Hematopoietic multipotent progenitor cell treated with erythropoietin and hydrocortisone succinate and interleukin-3 and kit ligand, for 6 days (in vitro differentiated cells): ENCODE measurements at places on chromosomes 7 and 10.
A peak's percentile ranks its signal among the peaks of the same experiment; 100 is the strongest.

GRCh38 chr7:1854866-1855724, 185.0 kb downstream of the ELFN1 start:
- DNase-seq: peak; percentile 86

DNA sequence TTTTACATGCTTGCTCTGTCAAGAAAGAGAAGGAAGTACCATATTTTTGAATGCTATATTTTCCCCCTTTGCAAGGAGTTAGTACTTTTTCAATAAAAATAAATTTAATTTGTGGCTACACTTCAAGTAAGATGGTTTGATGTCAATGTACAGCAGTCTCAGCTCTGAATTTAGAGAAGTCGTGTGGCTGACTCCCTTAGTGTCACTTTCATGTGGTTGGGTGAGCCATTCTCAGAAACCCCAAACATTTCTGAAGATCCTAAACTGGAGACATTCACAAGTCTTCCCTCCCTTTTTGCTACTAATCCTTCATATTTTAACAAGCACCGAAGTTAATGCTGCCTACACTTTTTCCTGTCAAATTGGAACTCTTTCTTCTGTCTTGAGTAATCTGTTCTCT, 244.4 kb downstream of the DYNC1I1 start:
- no peak for DNase-seq

- peak; percentile 82 for DNase-seq
Observed at GRCh38 chr7:81956520-81956919, 186.7 kb upstream of the HGF start.

GRCh38 chr7:142892951-142893350, 7.4 kb upstream of the TRPV6 start:
- no peak for DNase-seq

GRCh38 chr7:106114716-106115383, 2.7 kb upstream of the SYPL1 start:
- DNase-seq: peak; percentile 28

DNA sequence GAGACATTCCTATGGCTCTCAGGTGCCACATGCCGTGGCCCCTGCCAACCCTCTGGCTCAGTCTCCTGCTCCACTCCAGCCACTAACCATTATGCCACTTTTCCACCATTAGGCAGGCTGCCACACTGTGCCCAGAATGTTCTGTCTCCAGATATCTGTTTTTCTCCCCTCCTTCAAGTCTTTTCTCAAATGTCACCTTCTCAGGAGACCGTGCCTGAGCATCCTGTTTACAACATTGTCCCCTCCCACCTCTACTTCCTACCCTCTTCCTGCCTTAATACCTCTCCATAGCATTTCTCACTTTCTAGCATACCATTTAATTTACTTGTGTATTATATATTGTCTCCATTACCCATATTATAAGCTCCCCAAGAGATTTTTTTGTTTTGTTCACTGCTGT, 162.5 kb upstream of the LYZL2 start:
- no peak for DNase-seq

- peak; percentile 21 for DNase-seq
Observed at GRCh38 chr10:104250371-104250770, 4.3 kb upstream of the GSTO1 start.

DNA sequence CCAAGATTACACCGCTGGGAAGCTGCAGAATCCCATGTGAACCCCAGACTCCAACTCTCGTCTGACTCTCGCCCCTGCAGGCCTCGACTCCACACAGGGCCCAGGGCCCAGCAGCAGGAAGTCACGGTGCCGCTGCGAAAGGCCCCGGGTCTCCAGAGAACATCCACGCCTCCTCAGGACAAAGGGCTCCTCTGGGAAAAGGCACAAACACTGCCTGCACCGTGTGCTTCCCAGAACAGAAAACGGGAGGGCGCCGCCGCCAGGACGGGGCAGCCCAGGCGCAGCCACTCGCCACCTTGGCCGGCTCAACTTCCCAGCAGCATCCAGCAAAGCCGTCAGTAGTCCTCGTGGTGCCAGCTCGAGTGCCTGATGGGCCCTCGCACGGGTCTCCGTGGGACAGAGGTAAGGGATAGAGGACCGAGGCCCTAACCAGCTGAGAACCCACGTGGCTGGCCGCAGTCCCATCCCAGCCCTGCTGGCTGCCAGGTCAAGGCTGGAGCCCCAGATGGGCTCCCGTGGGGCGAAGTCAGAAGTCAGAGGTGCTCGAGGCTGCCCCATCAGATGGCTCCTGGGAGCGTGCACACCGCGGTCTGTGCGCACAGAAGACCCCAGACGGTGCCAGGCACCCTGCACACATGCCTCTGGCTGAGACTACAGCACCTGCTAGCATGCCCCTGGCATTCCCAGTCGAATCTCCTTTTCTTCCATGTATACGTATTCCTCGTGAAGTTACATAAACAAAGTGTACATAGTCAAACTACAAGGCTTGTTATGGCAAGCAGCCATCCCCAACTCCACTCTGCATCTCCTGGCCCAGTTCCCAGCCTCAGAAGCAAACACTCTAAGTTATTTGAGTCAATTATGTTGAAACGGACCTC, 60.2 kb downstream of the MAD1L1 start:
- no peak for DNase-seq

DNA sequence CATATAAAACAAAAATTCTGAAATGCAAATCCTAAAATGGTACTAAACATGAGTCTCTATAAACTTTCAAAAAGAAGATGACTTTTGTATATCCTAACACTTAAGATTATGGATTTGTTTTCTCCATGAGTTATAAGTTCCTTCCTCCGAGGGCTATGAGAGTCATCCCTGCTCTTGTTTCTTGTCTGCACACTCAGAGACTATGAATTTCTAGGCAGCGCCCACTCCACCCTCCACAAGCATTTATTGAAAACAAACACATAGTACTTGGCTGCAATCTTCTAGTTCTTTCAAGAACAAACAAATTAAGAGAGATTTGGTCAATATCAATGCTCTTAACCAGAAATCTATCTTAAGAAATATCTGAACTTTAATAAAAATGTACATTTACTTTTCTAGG, 211.7 kb downstream of the DKK1 start:
- DNase-seq: no peak

DNA sequence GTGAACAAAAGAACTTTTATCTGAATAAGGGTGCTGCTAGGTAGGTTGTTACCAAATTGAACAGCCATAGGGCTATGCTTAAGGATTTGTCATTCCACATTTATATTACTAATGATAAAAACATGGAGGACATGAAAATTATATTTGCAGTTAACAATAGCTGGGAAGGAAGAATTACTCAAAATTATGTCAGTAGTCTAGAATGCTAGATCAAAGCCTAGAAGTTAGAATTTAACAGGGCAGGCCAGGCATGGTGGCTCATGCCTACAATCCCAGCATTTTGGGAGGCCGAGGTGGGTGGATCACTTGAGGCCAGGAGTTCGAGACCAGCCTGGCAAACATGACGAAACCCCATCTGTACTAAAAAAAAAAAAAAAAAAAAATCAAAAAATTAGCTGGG, 9.4 kb downstream of the STK17A start:
- DNase-seq: no peak

GRCh38 chr10:126904818-126905701, at the start of gene DOCK1:
Gene DOCK1, plus strand, starts transcription at chr10:126905428. Its CDS starts 90 bp downstream, at chr10:126905518.
- DNase-seq: peak; percentile 52

GRCh38 chr7:105316578-105317344, 72.0 kb downstream of the SRPK2 start:
- DNase-seq: no peak
